ENCODE measurements at places on chromosomes 3 and 15.

- peak; percentile 20 for DNase-seq
These were observed 453.0 kb upstream of the CFAP20DC start for GRCh38 chr3:59502806-59503205.

- DNase-seq, result no peak
These were observed 73.2 kb downstream of the SAMMSON start for GRCh38 chr3:70072754-70073153.

GRCh38 chr3:4722103-4722502 lies 229.0 kb downstream of the ITPR1 start:
- no peak for DNase-seq

DNA sequence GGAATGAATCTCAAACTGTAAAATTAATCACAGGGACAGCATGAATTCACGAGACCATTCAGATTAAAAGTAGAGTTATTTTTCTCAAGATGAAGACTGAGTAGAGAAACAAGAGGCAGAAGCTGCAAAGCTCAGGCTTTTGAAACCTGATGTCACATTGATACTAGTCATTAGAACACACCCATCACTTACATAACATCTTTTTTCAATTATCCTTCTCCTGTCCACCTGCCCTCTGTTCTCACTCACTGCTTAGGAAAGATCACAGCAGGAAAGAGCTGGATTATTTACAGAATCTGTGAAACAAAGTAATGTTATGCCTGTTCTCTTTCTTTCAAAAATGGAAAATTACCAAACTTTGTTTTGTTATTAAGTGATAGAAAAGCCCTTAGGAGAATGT lies 72.0 kb upstream of the CDAN1 start:
- DNase-seq, result no peak

DNA sequence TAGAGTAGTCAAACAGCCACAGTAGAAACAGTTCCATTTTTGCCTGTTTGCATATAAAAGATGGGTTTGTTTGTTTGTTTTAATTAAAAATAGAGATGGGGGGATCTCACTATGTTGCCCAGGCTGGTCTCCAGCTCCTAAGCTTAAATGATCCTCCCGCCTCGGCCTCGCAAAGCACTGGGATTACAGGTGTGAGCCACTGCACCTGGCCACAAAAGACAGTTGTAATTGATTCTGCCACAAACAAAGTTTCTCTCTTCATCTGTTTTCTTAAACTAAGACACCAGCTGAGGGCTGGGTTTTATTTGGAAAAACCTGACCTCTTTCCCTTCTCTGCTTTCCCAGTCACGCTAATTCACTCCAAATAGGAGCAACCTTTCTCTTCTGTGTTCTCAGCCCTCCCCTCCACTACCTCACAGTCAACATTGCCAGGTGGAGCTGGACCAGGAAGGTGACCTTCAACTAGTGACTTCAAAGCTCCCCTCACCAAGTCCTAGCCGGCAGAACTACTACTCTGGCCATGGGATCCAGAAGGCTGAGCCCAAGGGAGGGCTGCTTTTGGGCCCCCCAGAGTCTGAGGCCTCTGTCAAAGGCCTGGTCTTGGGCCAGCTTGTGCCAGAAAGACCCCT lies 1.5 kb upstream of the IDH2 start:
- DNase-seq, result no peak

GRCh38 chr3:149199474-149199873 lies 22.2 kb downstream of the CP start:
- no peak for DNase-seq

- DNase-seq, result no peak
These were observed 6.4 kb downstream of the TMEM207 start for GRCh38 chr3:190443257-190443656.

- no peak for DNase-seq
These were observed 38.5 kb upstream of the COL8A1 start for GRCh38 chr3:99599894-99600293.

DNA sequence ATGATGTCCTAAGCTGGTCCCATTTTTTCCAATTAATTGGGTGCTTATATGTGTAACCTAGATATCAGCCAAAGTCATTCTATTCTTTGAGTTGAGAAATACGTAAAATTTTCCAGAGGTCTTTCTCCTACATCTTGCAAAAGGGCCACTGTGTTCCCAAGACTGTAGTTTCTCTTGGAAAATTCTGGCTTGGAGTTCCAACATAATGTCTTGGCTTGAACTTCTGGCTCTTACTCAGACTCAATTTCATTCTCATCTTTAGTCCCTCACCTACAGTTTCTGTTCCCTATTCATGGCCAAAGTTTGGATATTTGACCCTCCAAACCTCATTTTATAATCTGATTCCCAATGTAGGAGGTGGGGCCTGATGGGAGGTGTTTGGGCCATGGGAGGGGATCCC lies 201.4 kb upstream of the ARHGEF26 start:
- DNase-seq, result no peak

DNA sequence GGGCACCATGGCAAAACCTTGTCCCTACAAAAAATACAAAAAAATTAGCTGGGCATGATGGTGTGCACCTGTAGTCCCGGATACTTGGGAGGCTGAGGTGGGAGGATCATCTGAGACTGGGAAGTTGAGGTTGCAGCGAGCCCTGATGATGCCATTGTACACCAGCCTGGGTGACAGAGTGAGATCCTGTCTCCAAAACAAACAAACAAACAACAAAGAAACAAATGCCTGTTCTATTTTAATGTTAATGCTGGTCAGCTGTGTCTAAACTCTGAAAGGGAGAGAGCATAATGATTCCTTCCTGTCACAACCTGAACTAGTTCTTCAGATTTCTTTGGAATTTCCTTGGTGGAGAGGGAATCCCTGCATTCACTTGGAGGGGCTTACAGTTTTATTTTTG lies 413.0 kb upstream of the TBL1XR1 start:
- DNase-seq, result no peak

DNA sequence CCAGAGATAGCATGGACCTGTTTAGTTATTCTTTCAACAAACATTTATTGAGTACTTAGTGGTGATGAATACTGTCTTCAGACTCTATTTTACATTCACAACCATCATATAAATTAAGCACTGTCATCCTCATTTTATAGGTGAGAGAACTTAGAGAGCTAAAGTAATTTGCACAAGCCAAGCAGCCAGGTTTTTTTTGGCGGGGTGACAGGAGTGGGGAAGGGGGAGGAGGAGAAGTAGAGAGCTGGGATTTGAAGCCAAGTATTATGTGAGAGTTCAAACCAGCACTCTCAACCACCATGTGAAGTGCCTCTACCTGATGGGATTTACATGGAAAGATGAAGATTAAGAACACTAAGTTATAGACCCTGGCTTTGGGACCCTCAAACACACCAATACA lies 547.4 kb upstream of the IL12A start:
- DNase-seq, result no peak

DNA sequence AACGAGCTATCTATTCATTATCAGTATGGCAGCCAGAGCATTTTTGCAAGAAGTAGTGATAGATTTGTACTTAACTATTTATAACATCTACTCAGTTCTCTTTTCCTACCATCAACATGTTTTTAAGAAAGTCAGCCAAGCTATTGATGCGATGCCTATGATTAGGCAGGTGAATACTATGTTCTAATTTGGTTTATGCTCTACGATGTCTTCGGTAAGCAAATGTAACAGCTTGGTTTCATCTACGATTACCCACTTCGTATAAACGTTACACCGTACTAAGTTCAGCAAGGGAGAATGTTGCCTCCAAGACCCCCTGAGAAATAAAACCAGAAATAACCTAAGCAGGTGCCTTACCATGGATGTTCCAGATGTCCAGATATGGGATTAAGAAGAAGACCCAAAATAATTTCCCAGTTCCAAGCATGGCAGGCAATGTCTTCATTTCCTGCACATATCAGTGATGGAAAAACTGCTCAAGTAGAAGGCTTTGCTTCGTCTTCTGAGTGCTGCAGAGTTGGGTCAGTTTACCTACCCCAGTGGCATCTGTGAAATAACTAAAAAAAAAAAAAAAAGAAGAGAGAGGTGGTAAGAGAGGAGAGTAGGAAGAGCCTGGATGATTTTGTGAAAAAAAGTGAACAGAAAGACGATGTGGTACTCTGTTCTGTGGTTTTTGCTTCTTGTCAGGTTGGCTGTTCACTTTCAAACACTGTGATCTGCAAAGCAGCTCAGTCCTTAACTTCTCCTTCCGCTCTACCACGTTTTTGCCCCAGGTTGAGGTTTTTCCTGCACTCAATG lies at the start of gene BTLA:
TSS of gene BTLA (minus strand) at position 559 of the 798 bp plus-strand sequence. CDS start at position 445, 114 bp downstream.
- no peak for DNase-seq

DNA sequence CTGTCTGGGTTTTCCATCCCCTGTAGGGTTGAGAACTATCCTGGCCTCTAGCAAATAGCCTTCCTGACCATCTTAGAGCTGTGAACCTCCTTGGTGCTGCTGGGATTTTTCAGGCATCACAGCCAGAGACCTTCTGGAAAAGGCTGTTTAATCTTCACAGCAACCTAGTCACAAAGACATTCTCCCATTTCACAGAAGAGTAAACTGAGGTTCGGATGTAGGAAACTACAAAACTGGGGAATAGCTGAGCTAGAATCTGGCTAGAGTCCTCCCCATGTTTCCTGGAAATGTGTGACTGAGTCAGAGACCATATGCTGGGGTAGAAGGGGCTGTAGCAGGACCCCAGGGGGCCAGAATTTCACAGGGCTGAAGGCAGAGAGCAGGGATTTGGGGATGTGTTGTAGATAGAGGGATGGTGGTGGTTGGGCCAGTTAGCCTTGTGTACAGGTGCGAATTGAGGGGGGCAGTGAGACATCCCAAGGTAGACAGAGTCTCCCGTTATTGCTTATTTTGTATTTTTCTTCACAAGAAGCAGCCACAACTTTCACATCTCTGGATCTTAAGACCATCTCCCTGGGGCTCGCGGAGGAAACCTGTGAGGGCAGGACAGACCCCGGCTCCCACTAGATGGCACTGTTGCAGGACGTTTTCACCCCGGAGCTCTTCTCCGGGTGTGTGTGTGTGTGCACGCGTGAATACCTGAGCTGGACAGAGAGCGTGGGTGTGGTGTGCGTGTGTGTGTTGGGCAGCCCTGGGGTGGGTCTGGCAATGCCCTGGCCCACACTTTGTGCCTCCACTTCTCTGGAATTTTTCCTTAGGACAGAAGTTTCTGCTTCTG lies 66.9 kb upstream of the PRR23C start:
- peak; percentile 62 for DNase-seq

DNA sequence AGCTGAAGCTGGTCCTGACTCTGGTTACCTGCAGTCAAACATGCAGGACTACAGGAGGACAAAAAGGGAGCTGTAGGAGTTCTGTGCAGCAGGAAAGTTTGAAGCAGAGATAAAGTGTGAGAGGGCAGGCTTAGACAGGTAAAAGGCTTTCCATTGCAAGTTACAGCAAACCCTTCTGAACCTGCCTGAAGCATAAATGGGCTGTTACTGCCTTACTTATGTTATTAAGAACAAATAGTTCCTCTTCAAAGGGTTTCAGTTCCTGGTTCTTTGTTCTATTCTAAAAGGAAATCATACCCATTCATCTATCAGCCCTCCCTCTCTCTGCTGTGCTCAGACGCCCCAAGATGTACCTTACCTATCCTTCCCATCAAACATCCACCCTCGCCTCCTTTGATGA lies 52.4 kb upstream of the CACNA2D3 start:
- DNase-seq, result no peak

GRCh38 chr3:73192036-73192738 lies 130.7 kb downstream of the EBLN2 start:
- no peak for DNase-seq

GRCh38 chr15:58882243-58882642 lies 51.2 kb downstream of the SLTM start:
- DNase-seq, result no peak

- DNase-seq, result no peak
These were observed 394.2 kb downstream of the LSAMP start for GRCh38 chr3:116051040-116051439.

GRCh38 chr15:58931987-58932588 lies 1.4 kb downstream of the SLTM start:
- no peak for DNase-seq

- DNase-seq, result peak; percentile 62
These were observed 103.0 kb upstream of the VEPH1 start for GRCh38 chr3:157606011-157606851.

- DNase-seq, result no peak
These were observed 7.7 kb downstream of the GTF2A2 start for GRCh38 chr15:59649603-59650002.

DNA sequence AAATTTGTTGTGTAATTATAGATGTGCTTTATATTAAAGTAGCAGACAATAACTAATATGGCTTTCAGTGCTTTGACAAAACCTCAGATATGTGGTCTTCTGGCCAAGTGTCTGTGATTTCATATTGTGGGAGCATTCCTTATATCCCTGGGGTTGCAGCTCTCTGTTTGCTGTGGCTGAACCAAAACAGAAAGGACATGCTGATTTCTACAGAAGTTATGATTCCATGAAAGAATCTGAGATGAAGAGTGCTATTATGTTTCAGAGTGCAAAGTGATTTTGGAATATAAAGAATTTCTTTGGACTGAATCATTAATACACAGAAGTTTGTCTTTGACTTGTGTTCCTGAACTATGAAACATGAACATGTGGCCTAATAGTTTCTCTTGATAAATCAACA lies 36.5 kb downstream of the CDV3 start:
- DNase-seq, result no peak

GRCh38 chr15:35925275-35926006 lies 379.5 kb upstream of the DPH6 start:
- DNase-seq, result no peak

DNA sequence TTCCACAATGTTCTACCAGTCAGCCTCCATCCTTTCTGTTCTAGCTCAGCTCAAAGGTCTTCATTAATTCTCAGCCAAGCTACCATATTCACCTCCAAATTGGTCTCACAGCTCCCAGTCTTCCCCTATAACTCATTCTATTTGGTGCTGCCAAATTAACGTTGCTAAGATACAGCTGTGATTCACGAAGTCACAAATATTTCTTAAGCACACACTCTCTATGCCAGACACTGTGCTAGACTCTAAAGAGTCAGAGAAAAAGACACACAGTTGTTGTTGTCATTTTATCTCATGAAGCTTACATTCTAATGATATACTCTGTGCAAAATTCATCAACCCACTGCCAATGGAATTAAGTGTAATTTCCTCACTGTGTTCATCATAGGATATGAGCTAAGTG lies 102.8 kb downstream of the FRMD5 start:
- DNase-seq, result no peak

- DNase-seq, result no peak
These were observed 28.2 kb downstream of the CHD2 start for GRCh38 chr15:92928225-92928750.

DNA sequence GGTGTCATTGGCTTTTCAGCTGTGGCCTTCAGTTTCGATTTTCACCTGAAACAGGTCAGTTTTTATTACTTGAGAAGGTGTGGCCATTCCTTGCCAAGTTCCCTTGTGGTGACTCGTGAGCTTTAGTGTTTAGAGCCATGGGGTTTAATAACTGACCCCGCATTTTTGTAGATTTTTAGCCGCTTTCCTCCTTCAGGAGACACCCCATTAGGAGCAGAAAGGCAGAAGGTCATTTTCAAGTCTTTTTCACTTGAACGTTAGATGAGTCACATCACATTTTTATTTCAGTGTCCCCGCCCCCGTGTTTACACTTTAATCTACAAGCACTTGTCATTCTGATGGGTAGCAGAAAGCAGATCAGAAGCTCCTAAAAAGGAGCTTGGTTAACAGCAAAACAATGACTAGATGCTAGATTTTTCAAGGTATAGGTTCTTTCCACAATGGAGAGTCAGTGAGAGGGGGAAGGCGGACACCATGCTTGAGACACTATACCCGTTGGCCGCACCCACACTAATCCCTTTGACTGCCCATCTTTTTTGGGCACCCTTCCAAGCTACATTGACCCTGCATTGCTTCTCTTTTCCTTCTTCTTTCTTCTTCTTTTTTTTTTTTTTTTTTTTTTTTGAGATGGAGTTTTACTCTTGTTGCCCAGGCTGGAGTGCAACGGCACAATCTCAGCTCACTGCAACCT lies 132.7 kb downstream of the GHSR start:
- DNase-seq, result no peak

GRCh38 chr3:188974856-188975599 lies 196.7 kb upstream of the TPRG1 start:
- DNase-seq, result no peak
